ENCODE measurements at places on chromosomes 11 and 22.

DNA sequence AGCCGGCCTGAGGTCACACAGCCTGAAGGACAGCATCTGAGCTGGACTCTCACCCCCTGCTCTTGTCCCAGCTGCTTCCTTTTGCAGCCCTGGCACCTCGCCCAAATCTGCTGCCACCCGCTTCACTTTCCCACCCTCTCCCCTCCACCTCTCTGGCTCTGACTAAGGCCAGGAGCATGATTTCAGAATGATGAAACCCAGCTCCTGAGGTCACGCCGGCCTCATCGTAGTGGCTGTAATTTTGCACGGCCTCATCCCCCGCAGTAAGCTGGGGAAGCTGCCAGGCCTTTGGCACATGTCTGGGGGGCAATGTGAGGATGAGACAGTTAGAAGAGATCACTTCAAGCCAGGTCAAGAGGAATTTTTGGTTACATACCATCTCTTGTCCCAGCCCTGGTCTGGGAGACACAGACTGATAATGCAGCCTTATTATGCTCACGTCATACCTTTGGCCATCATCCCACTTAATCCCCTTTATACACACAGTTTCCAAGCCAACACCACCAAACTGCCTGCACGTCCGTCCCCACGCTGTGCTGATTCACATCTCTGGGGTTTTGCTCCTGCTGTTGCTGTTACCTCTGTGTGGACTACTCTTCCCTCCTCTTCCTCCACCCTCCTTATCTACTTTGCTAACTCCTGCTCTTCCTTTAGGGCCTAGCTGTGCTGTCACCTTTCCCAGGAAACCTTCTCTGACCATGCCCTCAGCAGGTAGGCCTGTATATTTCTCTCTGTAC, 58.1 kb downstream of the CHRDL2 start:
- peaks cover 4% of the 10 kb centered on the region for H3K4me1 ChIP-seq
- no peaks in the 10 kb centered on the region for H3K27me3 ChIP-seq
- H3K36me3 ChIP-seq = no peaks in the 10 kb centered on the region
- no peak overlapping the region for H3K4me3 ChIP-seq

GRCh38 chr22:46262449-46263215, 511 bp downstream of the PKDREJ start:
- H3K36me3 ChIP-seq = no peaks in the 10 kb centered on the region
- peak overlapping the region; percentile 41 for H3K4me3 ChIP-seq
- H3K4me1 ChIP-seq = no peaks in the 10 kb centered on the region
- no peak overlapping the region for H3K27ac ChIP-seq

DNA sequence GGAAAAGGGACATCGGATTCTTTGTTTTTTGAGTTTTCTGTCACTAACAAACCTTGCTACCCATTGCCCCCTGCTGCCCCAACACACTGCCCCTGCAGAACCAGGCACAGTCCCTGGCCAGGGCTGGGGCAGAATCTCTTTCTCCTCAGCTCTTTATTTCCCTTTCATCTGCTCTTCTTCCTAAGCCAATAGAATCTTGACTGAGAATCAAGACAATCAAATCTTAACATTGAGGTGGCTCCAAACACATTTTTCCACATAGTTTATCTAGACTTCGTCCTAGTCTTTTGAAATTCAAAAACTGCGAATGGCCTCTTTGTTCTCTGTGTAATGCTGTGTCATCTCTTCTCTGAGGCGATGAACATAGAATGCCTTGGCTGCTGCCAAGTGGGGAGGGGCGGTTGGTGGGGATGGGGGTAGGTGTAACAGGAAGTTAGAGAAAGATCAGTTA, 16.1 kb upstream of the NTM start:
- H3K27ac ChIP-seq = no peak overlapping the region
- H3K4me1 ChIP-seq = no peaks in the 10 kb centered on the region
- no peaks in the 10 kb centered on the region for H3K36me3 ChIP-seq
- DNase-seq = no peak
- H3K4me3 ChIP-seq = no peak overlapping the region

GRCh38 chr22:25828422-25828821, 86.4 kb downstream of the MYO18B start:
- no peaks in the 10 kb centered on the region for H3K27me3 ChIP-seq
- no peak for DNase-seq
- no peak overlapping the region for H3K27ac ChIP-seq
- no peaks in the 10 kb centered on the region for H3K4me1 ChIP-seq

DNA sequence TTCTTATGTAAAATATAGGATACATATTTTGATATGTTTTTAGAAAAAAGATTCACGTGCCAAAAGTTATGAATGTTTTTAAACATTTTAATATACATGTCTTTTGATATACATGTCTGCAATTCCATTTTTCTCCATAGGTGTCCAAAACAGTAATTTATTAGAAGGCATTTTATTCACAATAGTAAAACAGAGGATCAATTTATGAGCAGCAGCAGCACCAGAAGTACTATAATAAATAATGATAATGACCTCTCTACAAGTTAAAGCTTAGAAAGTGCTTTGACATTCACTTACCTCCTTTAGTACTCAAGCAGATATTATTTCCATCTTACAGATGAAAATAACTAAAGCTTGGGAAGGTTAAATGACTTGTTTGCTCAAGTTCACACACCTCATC, 96.7 kb upstream of the DBX1 start:
- H3K27ac ChIP-seq = no peak overlapping the region
- no peaks in the 10 kb centered on the region for H3K27me3 ChIP-seq
- H3K4me3 ChIP-seq = no peak overlapping the region
- no peaks in the 10 kb centered on the region for H3K4me1 ChIP-seq
- no peak for DNase-seq

GRCh38 chr11:43944761-43945311, 2.4 kb downstream of the C11orf96 start:
- peaks cover 13% of the 10 kb centered on the region for H3K36me3 ChIP-seq
- H3K4me1 ChIP-seq = peaks cover 18% of the 10 kb centered on the region
- no peaks in the 10 kb centered on the region for H3K27me3 ChIP-seq
- H3K27ac ChIP-seq = peak overlapping the region; percentile 95

DNA sequence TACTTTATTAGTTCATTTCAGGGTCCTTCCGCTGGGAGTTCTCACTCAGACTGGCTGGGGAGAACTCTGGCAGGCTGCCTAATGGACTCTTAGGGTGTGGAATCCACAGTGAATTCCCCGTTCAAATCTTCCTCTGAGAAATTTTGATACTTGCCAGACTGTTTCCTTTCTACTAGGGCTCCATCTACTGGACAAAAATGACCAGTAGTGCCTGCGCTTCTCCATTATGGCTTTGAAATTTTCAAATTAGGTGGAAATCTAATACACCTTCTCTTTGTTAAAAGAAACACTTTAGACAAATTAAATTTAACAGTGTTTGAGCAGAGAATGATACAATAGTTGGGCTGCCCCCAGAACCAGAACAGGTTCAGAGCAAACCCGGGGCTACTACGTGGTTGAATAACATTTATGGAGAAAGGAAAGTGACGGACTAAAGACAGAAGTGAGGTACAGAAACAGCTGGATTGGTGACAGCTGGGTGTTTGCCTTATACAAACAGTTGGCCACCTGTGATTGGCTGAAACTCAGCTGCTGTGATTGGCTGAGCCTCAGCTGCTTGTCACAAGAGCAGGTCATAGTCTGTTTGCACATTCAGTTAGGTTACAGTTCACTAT, 52.9 kb upstream of the FDX1 start:
- peak; percentile 79 for DNase-seq
- H3K4me1 ChIP-seq = peaks cover 6% of the 10 kb centered on the region
- no peak overlapping the region for H3K27ac ChIP-seq
- H3K36me3 ChIP-seq = no peaks in the 10 kb centered on the region
- peak overlapping the region; percentile 24 for H3K4me3 ChIP-seq

DNA sequence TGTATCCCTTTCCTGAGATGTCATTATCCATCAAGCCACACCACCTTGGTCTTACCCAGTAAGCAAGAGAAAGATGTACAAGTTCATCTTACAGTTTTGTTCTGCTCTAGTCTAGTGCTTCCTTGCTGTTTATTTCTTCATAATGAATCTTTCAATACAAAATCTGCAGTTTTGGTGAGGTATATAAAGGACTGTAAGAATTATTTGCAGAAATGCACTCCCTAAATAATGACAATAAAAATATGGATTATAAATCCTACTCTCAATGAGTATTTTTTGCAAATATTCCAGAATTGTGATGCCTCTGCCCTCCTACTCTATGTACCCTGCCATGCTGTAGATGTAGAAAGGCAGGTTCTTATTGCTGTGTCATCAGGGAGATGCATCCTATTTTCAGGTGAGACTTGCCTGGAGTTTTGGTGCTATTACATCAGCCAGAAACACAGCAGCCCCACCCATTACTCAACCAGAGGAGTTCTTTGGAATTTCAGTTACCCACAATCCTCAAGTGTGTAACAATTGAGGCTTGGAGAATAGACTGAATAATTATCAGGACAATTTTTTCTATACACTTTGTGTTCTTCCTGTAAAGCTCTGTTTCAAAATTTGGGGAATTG, at the start of gene OR10S1:
OR10S1 (minus strand) TSS at position 51 of the 617 bp plus-strand sequence. CDS start 117 bp downstream, outside the sequence.
- no peak for DNase-seq
- H3K4me3 ChIP-seq = no peak within 1 kb of the TSS
- H3K27me3 ChIP-seq = no peaks in the 10 kb centered on the region
- H3K27ac ChIP-seq = no peak within 1 kb of the TSS
- H3K36me3 ChIP-seq = no peaks in the 10 kb centered on the region
- H3K4me1 ChIP-seq = no peaks in the 10 kb centered on the region

- H3K27ac ChIP-seq = no peak overlapping the region
- DNase-seq = no peak
- no peak overlapping the region for H3K4me3 ChIP-seq
- no peaks in the 10 kb centered on the region for H3K4me1 ChIP-seq
Measured at GRCh38 chr11:108597736-108598355, 4.3 kb upstream of the EXPH5 start.

GRCh38 chr11:83744620-83745192, 458.5 kb upstream of the CCDC90B start:
- no peaks in the 10 kb centered on the region for H3K27me3 ChIP-seq
- H3K4me3 ChIP-seq = no peak overlapping the region
- no peaks in the 10 kb centered on the region for H3K36me3 ChIP-seq
- DNase-seq = no peak

DNA sequence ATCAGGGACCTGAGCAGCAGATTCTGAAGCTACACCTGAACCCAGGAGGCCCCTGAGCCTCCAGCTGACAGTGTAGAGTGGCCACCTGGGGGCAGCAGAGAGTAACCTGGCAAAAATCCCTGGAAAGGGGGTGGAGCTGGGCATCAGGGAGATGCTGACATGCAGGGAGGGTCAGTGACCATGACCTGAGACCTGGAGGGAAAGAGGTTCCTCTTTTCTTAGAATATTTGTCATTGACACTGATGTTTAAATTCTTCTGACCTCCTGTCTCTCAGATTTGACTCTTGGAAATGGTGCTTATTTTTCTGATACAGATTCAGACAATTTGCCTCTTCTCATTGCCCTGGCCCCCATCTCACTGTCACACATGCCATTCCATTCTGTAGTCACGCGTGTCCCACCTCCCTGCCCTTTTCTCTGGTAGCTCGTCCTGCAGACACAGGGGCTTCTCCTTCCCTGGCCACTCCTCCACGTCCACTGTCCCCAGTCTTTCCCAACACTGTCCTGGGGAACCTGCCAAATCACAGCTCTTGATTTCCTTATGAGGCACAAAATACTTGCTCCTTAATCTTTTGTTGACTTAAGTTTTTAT, 117.2 kb upstream of the IGLL5 start:
- no peaks in the 10 kb centered on the region for H3K36me3 ChIP-seq
- no peak overlapping the region for H3K27ac ChIP-seq
- no peak overlapping the region for H3K4me3 ChIP-seq
- no peaks in the 10 kb centered on the region for H3K27me3 ChIP-seq

DNA sequence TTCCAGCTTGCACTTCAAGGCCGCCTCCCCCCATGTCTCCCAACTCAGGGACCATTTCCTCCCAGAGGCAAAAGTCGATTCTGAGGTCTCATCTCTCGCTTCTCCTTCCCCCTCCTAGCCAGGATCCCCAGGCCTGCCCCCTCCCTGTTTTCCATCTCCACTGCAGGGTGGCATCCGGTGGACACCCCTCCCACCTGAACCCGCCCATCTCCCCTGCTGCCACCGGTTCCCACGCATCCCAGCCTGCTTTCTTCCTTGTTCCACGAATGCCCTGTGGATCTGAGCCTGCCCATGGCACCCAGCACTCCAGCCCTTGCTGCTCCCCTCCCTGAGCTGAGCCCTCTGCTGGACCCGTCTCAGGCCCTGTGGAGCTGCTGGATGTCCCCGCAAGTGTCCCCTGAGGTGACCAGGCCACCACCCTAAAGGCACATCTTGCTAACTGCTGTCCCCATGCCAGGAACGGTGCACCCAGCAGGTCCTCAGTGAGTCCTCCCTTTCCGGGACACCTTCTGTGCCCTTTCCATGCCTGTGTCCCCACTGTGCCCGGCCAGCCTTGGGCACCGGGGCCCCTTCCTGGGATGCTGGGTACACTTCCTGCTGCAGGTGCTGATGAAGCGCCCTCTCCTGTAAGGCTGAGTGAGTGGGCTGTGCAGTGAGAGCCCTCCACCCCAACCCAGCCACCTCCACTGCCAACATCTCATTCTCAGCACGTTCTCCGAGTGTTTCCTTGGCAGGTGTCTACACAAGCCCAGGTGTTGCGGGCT, 936 bp downstream of the IL17REL start:
- H3K4me1 ChIP-seq = no peaks in the 10 kb centered on the region
- H3K4me3 ChIP-seq = no peak overlapping the region
- DNase-seq = no peak
- H3K27me3 ChIP-seq = peaks cover 24% of the 10 kb centered on the region
- H3K36me3 ChIP-seq = no peaks in the 10 kb centered on the region

DNA sequence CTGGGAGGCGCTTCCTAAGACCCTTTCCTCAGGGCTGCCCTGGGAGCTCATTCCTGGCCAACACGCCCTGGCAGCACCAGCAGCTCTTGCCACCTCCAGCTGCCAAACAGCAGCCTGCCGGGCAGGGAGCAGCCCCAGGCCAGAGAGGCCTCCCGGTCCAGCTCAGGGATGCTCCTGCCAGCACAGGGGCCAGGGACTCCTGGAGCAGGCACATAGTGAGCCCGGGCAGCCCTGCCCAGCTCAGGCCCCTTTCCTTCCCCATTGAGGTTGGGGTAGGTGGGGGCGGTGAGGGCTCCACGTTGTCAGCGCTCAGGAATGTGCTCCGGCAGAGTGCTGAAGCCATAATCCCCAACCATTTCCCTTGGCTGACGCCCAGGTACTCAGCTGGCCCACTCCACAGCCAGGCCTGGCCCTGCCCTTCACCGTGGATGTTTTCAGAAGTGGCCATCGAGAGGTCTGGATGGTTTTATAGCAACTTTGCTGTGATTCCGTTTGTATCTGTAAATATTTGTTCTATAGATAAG, 7.6 kb downstream of the SLC39A13 start:
- peaks cover 11% of the 10 kb centered on the region for H3K4me1 ChIP-seq
- peaks cover 64% of the 10 kb centered on the region for H3K36me3 ChIP-seq
- H3K27ac ChIP-seq = peak overlapping the region; percentile 85
- DNase-seq = peak; percentile 95
- H3K27me3 ChIP-seq = no peaks in the 10 kb centered on the region

Data from ascending aorta (tissue), 2 donors.